ENCODE measurements at places on chromosomes 13 and 19.

GRCh38 chr19:5957170-5957569 lies 20.8 kb downstream of the RANBP3 start:
- no peak for DNase-seq

DNA sequence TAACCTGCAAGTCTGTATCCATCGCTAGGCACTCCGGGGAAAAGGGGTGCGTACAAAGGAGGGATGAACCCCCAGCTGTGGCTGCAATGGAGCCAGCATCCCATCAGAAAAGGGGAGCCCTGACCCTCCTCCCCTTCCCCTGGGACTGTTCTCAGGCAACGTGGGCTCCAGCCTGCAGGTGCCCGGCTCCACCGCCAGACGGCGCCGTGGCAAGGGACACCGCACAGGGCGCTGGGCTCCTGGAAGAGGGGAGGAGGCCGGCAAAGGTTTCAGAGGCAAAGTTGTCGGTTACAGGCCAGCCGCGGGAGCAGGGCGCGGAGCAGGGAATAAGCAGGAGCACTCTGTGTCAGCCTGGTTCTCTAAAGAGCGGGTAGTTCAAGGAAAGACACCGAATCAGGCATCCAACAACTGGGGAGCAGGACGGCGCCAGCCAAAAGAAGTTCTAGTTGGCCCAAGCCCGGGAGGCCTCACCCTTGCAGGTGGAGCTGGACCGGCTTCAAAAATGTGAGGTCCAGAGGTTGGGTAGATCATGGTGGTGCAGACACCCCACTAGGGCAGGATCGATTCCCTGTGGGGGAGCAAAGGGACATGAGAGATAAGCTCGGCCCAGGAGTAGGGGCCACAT lies 53.0 kb upstream of the ATP12A start:
- DNase-seq = peak; percentile 73

- DNase-seq = no peak
Observed at GRCh38 chr19:40995355-40995754, 4.3 kb downstream of the CYP2B6 start.

DNA sequence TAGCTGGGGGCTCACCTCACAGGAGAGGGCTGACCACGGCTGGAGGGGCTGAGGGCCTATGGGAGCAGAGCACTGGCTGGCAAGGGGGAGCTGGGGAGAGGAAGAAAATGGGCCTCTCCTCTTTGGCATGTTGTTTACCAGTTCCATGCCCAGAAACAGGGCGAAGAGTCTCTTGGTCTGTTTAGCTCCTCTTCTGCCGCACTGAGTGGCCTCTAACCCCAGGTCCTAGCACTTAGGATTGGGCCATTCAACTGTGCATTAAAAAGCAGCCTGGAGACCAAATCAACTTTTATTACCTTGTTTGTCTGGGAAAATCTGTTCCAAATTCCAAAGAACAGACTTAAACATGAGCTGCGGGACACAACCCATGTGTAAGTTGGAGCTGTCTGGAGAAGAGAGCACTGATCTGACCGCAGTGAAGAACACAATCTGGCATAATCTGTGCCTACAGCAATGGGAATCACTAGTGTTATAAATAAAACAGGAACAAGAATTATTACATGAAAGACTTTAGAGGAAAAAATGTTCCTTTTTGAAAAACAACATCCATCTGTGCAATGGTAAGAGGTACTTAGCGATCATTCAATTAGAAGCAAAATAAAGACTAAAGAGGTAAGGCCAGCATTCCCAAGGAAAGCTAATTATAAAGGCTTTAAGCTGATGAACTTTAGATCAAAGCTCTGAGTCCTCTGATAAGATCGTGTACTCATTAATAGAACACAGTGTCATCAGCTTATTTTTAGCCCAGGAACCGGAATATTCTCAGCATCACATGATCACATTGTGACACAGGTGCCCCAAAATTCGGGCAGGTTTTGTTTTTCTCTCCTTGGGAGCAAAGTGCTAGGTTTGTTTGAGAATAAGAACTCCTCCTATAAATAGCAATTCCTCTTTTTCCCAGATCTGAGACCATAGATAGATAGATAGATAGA lies 243.2 kb downstream of the COL4A1 start:
- DNase-seq = no peak

- no peak for DNase-seq
Observed at GRCh38 chr19:10896851-10897526, 25.6 kb downstream of the CARM1 start.

- DNase-seq = no peak
Observed at GRCh38 chr13:37640499-37640898, 41.9 kb upstream of the POSTN start.

DNA sequence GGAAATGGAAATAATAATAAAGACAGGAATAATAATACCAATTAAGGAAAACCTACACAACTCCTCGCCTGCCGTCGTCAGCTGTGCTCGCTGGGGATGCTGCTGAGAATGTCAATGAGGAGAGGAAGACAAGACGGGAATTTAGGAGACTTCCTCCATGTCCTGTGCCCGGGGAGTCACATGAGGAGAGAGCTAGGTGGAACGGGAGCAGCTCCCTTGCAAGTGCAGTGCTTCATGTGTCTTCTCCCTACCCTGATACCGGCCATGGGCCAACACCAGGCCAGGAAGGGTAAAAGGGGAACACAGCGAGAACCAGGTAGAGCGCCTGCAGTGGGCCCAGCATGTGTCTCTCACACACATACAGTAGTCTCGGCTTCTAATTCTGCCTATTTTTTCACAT lies 11.8 kb downstream of the DOCK9 start:
- no peak for DNase-seq

All from retina (tissue), 1 donor.